ENCODE measurements at places on chromosomes 6 and 20.

- DNase-seq: no peak
Observed at GRCh38 chr6:133637874-133638273, 251.0 kb upstream of the TCF21 start.

GRCh38 chr20:37706298-37706697, 12.5 kb downstream of the CTNNBL1 start:
- no peak for DNase-seq

DNA sequence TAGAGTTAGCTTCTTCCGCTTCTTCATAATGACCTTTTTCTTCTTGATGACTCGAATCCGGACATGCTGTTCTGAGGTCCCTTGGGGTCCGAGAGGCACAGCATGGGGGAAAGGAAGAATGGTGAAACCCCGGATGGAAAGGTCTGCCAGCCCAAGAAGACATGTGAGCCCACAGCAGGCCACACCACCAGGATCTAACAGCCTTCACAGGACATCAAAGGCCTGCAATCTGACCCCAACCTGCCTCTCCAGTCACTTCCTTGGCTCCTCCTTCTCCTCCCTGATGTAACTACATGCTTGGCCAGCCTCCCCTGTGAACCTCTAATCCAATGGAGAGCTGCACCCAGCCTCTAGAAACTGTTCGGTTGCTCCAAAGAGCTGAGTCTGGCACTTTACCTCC, 1.6 kb downstream of the CPXM1 start:
- peak; percentile 10 for DNase-seq

DNA sequence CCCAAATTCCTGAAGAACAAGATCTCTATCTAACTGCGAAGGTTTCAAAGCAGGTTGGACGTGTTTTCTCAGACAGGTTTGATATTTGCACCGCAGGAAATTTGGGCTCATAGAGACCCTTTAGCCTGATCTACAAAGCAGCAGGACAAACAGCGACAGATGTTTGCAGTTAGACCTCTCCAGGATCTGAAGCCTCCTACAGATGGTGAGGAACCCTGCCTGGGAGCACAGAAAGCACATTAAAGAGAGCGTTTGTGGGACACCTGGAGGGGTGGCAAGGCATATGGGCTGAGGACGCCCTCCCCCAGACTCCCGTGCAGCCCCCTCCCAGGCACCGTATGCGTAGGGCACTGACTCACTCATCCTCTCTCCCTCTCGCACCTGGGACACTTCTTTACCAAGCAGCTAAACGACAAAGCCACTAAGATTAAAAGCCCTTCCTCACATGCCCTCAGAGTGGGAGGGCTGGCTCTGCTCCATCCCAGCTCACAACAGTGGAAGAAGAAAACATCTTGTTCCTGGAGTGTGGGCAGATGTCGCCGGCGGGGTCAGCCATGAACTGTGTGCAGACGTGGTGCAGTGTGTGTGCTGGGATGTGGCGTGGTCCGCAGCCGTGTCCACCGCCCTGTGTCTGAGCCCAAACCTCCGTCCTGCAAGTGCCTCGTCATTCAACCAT, 249.7 kb upstream of the AFDN start:
- DNase-seq: no peak

- DNase-seq: no peak
Observed at GRCh38 chr6:157806131-157806855, 16.8 kb upstream of the SNX9 start.

DNA sequence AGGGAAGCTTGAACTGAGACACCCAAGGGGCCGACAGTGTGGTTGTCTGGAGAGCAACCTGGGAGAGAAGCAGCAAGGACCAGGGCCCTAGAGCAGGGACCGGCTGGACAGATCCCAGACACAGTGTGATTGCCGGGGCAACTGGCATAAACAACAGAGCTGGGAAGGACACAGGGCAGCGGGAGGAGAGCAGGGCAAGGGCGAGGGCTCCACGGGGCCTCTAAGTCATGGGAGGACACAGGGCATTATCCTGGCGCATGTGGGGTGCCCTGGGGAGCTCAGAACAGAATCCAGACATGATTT, 31.1 kb upstream of the CCR6 start:
- no peak for DNase-seq

GRCh38 chr6:5300206-5300764, 39.0 kb downstream of the FARS2 start:
- DNase-seq: no peak

DNA sequence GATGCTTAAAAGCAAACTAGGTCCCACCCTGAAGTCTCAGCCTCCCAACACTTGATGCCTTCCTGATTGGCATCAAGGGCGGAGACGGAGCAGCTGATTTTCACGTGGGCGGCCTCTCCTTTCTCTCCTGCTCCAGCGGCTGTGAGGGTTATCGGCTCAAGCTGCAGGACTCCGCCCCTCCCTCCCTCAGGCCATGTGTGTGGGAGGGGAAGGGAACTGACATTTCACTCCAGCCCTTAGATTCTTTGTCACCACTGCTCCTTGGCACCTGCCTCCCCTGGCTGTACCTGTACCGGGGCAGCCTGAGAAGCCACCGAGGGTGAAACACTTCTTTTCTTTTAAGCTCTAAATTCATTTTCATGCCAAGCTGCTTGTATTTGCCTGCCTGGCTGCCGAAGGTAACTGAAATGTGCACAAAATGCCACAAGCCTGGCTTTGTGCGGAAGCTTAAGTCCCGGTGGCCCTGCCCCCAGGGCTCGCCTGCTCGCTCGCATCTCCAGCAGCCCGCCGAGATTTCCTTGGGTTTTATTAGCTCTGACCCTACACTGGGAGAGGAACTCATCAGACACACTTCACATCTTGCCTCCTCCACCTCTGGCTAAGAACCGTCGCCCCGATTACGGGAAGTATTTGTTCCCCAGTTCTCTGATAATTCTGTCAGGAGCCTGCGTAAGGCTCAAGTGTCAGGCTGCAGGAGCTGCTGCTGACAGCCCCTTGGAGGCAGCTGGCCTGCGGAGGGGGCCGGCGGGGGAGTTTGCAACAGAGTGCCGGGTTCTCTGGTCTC, 9.6 kb upstream of the CPNE5 start:
- peak; percentile 55 for DNase-seq

DNA sequence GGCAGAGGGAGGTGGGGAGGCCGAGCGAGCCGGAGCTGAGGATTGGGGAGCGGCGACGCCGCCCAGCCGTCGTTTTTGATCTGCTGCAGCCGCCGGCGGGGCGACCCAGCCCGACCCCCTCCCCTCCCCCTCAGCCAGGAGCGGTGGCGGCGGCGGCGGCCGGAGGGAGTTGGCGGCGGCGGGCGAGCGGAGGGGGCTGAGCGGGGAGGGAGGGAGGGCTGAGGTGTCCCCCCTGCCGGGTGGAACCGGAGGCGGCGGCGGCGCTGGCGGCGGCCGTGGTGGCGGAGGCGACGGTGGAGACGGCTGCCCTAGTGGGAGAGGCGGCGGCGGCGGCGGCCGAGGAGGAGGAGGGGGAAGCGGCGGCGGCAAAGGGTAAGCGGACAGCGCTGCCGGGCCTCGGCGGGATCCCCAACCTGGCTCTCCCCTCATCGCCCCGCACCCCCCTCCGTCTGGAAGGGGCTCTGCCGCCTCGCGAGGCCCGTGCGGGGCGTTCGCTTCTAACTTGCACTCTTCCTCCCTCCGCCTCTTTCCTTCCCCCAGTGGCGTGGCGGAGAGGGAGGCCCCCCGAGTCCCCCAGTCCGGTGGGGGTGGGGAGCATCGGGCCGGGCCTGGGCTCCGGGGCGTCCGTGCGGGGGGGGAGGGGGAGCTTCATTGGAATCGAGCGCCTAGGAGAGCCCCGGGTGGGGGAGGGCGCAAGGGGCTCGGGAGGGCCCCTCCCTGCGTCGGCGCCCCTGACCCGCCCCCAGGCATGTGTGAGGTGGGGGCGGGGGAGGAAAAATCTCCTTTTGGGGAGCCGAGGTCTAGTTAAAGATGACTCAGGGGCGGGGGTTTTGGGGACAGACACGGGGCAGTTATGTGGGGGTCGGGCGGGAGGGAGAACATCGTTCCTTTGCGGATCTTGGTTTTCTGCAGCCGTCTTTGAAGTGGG, at the start of gene TAB2:
TAB2 (plus strand) TSS at position 69 of the 928 bp plus-strand sequence. CDS start 52,286 bp downstream, outside the sequence.
- DNase-seq: no peak

DNA sequence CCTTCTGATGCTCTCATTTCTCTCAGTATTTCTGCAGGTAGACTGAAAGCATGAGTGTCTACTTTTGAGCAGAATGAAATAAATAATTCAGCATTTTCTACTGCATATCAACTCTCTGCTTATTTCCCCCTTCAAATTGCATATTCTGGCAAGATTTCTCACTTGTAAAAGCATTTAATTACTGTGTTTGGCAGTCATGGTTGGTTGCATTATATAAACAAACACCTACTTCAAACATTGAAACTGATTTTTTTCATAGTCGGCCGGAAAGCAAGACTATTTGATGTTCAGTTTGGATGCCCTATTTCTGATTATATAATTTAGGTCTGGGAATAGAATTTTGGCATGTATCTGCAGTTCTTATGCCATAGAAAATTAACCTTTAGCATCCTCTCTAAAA, 73.1 kb downstream of the PLEKHG1 start:
- DNase-seq: no peak

DNA sequence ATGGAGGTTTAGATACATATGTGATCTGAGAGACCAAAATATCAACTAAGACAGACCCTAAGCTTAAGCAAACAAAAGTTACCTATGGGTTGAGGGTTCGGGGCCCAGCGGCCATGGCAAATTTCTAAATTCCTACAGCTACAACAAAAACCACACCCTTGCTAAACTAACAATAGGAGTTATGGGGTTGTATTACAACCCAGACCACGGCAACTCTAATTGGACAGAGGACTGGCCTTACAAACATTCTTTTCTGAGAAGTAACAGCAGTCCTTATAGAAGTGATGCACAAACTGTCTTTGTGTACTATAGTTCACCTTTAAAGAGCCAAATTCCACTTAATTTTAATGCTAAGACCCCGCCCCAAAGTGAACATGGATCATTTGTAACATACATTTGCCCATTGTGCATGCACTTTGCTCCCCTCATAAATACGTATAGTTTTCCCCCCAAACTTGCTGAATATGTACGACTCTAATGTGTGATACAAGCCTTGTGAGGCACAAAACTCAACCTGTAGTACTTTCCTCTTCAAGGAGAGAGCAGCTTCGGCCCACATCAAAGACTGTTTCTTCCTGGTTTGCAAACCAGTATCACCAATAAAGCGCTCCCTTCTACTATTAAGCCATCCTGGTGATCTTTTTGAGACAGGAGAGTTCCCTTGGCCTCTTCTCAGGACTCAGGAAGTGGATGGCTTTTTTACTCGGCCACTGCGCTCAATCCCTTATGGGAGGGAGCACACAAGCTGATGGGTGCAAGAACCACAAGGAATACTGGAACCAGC, 25.6 kb upstream of the MBOAT1 start:
- DNase-seq: no peak

- peak; percentile 48 for DNase-seq
Observed at GRCh38 chr6:119162134-119162775, 83.8 kb upstream of the FAM184A start.

GRCh38 chr6:41693281-41694240, 41.8 kb downstream of the TFEB start:
- no peak for DNase-seq

DNA sequence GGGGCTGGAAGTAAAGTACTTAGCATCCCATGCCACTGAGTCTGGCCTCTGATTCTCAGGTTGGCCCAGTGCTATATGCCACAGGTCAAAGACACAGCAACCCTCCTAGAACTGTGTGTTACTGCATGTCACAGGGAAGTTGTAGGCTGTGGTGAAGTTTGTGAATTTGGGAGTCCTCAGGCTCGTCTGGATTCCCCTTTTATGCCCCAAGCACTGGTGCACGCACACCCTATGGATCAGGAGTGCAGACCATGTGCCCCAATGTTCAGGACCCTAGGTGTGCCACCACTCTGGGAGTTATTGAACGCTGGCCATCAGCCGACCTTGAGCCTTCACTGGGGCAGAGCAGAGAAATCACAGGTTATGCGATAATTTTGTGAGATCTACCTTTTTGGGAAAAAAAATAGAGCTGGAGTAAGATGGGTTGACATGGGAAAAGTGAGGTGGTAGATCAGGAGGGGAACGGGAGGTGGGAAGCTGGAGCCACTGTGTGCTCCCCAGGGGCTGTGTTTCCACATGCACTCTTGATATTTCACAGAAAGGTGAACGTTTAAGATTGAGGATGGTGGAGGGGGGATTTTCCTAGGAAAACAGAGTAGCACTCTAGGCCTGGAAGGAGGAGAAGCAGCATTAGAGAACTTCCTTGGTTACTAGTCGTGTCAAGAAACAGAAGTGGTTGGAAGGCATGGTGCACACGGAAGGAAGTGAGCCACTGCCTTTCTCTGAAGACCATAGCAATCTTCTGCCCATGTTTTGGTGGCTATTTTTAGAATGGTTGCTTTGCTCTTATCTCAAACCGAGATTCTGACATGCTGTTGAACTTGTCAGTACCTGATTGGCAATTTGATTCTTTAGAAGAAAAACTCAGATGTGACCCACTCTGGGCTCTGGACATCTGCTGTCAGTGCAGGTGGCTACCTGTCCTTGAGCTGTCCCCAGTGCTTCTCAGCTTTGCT, 44.1 kb downstream of the DUSP22 start:
- no peak for DNase-seq

GRCh38 chr6:43896329-43897255, 126.6 kb downstream of the VEGFA start:
- DNase-seq: no peak

GRCh38 chr6:5840734-5841390, 165.9 kb downstream of the NRN1 start:
- DNase-seq: no peak

DNA sequence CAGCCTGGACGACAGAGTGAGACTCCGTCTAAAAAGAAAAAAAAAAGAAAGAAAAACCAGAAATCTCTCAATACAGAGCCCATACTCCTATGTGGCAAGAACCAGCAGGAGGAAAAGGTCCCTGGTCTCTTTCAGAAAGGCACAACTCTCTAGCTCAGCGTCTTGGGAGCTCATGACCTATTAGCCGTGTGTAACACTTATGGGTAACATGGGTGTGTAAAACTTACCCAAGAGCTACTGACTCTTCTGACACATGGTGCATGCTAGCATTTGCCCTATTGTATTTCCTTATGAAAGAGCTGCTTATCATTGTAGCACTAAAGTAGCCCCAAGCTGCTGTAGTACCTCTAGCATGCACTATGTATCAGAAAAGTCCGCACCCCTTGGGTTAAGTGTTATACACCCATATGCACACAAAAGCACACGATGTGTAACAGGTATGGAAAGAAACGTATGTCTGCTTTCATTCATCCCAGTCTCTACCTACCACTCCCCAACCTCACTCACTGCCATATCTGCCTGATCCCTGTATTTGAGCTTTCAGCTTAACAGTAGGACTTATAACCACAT, 85.4 kb downstream of the ZMYND8 start:
- no peak for DNase-seq

DNA sequence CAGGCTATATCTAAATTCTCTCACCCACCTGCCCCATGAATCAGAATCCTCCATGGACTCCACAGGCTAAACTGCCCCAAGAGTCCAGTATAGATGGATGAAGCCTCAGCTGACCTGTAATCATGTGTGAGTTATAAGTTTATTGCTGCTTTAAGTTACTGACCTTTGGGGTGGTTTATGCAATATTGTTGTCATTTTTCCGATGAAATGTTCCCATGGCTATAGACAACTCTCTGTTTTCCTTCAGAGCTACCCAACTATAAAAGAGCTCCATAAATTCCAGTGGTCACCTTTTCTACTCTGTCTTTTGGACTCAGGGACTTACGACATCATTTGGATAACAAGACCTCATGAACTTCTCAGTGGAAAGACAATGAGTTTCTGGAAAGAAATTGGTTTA, 212.1 kb downstream of the BMP2 start:
- no peak for DNase-seq

Data from kidney tubule cell (primary cell).